ENCODE measurements at places on chromosomes 11 and 22. TPM values are rescaled to one million over a fixed set of nuclear protein-coding genes. Genes with fewer than 3 reads are reported as not detected.

GRCh38 chr11:88340366-88340935 is 2.9 kb upstream of the CTSC start:
- no peak for DNase-seq

GRCh38 chr11:29162491-29162890 is 854.3 kb downstream of the KCNA4 start:
- no peak for DNase-seq

The KCNC1 gene
- total RNA-seq = not detected

The RAB38 gene
- total RNA-seq = 10.9 TPM

The VPREB1 gene
- total RNA-seq = not detected

The ZBTB16 gene
- total RNA-seq = 104 TPM

Measured in natural killer cell (primary cell).